ENCODE measurements at places on chromosomes 12 and 14.

DNA sequence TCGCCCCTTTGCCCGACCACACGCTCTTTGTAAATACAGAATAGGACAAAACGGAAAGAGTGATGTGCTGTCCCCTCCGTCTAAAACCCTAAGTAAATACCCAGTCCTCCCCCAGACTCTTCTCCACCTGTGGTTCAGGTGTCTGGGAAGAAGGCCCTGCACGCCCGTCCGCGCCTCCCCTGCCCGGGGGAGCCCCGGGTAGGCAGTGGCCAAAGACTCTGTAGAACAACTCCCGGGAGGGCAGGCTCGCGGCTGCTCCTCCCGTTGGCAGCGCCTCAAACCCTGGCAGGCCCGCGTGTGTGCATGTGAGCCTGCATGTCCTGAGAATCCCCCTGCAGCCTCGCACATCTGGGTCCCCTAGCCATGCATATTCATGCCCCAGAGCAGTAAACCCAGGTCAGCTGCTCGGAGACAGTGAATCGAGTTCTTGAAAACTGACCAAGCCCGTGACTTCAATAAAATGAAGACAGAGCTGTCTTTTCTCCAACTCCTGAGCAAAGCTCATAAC is 165.8 kb downstream of the MON2 start:
- DNase-seq: no peak

- no peak for DNase-seq
Measured at GRCh38 chr12:4270831-4271716, 2.5 kb upstream of the CCND2 start.

DNA sequence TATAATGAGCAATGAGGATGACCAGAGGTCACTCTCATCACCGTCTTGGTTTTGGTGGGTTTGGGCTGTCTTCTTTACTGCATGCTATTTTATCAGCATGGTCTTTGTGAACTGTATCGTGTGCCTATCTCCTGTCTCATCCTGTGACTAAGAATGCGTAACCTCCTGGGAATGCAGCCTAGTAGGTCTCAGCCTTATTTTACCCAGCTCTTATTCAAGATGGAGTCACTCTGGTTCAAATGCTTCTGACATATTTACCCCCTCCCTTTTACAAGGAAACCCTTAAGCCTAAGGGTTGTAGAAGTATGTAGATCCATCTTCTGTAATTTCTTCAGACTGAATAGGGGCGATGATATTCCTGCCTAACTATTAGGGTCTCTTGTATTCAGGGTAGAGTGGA is 8.4 kb downstream of the IFI27L1 start:
- no peak for DNase-seq

GRCh38 chr12:104526320-104526719 is 69.6 kb downstream of the CHST11 start:
- no peak for DNase-seq

GRCh38 chr12:2667716-2668440 is 126.9 kb upstream of the FKBP4 start:
- DNase-seq: no peak

GRCh38 chr12:26971963-26972362 is 33.7 kb downstream of the FGFR1OP2 start:
- DNase-seq: no peak

Measured in H4 (cell line).